ENCODE measurements at places on chromosomes 12 and 14.

GRCh38 chr12:47904713-47905709 lies at the start of gene VDR:
Gene VDR, minus strand, starts transcription at chr12:47904994. Its CDS starts 25,881 bp downstream, at chr12:47879113.
- no peak for DNase-seq

GRCh38 chr12:109651596-109651995 lies 62.0 kb upstream of the FAM222A start:
- no peak for DNase-seq

- DNase-seq, result no peak
Observed at GRCh38 chr12:100584256-100584655, 10.8 kb downstream of the GAS2L3 start.

DNA sequence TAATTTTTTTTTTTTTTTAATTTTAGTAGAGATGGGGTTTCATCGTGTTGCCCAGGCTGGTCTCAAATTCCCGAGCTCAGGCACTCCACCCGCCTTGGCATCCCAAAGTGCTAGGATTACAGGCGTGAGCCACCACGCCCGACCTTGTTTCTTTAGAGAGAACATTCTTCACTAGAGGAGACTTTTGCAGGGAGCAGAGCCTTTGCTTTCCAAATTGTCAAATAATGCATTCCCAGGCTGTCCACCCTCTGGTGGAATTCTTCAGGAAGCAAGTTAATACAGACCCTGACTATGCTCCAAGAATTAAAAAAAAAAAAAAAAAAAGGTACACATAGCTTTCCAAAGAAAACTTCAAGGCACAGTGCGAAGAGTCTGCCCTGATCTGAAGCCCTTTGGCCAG lies 6.8 kb downstream of the ALDH1L2 start:
- DNase-seq, result no peak

DNA sequence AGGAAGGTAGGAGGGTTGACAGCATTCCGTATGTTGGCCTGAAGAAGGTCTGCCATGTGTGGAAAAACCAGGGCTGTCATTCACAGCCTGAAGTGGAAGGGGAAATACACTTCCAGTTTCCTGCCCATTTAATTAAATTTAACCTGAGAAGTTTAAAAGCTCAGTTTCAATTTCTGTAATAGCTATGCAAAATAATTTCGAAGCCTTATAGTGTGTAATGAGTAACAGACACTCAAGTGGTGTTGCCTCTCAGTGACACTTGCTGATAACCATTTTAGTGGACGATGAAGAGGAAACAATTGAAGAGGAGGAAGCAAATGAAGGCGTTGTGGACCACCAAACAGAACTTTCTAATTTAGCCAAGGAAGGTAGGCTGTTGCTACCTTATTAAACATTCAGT lies 44.8 kb downstream of the EP400 start:
- no peak for DNase-seq

DNA sequence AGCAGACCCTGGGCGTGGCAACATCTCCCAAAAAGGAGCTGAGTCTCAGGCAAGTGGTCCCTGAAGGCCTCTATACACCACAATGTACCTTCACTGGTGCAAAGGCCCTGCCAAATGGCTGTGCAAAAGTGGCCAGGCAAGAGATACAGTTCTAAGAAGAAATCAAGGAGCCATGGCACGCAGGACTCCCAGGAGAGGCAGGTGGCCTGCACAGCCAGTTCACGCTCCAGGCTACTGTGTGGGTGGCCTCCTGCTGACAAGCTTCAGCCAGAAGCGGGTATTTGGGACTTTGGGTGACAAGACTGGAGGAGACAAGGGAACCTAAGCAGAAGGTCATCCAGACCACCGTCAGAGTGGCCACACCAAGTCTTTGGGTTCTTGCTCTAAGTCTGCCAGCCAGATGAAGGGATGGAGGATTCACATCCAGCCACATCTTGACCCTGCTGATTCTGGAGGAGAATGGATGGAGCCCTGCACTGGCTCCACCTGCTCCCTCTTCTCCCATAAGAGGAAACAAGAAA lies 20.5 kb upstream of the ZFP36L1 start:
- DNase-seq, result no peak

- DNase-seq, result peak; percentile 20
Observed at GRCh38 chr12:114625294-114625851, 58.6 kb downstream of the TBX3 start.

DNA sequence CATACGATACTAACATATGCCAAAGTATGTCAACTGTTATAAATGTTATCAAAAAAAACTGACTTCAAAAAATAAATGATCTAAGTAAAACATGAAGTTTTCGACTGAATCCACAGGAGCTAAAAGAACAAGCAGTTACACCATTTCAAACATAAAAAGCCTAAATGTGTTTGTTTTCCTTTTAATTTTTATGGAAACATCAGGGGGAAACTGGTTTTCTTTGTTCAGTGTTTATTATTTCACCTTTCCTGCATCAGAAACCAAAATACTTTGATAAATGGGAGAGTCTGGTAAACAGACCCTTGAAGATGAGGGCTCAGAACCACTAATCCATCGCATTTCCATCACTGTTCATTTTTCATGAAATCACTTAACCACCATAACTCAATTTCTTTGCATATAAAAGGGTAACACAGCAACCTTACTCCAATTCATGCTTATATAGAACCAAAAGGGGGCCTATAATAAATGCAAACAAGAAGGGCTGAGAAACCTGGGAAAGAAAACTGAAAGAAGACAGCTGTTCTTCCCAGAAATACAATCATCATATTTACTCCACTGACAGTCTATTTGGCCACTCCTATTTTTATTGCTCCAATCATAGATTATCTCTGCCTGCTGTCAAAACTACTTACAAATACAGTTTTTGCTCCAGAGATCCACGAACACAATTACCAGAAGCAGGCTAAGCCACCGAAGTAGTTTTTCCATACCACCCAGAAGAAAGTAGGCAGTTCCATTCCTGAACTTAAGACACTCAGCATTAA lies 17.0 kb downstream of the FGD6 start:
- no peak for DNase-seq

DNA sequence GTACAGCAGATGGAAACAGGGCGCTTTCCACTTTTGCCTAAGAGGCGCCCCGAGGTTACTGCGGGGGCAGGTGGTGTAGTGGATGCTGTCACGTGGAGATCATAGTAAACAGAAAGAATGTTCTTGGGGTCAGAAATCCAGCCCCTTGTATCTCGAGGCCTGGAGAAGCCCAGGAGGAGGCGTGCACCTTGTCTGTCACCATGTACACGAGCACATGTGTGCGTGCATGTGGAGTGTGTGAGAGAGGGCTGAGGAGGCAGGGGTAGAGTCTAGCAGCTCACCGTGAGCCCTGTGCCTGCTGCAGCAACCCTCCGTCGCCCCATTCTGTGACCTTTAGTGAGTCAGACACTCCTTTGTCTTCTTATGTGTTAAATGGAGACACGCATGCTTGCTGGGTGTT lies 59.0 kb downstream of the CACNA1C start:
- no peak for DNase-seq

GRCh38 chr14:94313991-94314655 lies 9.0 kb downstream of the SERPINA6 start:
- no peak for DNase-seq

DNA sequence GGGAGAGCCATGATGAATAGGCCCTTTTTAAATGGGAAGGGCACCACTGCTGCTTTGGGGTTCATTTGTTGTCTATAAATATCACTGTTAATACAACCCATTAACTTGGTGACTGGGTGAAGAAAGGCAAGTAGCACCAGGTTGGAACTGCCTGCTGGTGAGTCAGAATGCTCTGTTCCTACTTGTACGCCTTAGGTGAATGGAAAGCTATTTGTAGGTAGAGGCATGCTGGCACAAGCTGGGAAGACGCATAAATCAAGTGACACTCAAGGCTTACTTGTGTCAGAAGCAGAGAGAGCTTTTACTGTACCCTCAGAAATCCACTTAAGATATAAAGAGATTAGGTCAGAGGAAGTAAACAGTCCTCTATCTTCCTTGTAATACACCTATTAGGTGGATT lies 142.5 kb downstream of the TMX1 start:
- no peak for DNase-seq

DNA sequence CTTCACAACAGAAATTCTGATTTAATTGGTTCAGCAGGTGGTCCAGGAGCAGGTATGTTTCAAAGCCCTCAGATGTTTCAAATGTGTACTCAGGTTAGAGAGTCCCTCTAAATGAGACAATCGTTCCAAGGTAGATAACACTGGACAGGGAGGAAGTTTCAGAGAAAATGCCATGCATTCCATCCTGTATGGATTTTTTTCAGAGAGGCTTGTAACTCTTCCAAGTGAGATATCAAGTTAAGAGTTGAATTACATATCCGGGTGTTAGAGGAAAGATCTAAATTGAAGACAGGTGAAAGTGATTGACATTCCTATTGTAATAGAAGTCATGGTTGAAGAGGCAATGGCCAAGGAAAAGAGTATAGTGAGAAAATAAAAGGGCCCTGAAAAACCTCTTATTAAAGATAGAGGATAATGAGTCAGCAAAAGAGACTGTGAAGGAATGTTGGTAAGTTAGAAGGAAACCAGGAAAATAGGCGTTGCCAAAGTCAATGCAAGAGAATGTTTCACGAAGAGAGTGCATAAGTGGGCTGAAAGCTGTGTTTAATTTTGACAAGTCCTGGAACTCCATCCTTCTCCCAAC lies 105.8 kb downstream of the BMP4 start:
- DNase-seq, result peak; percentile 54

DNA sequence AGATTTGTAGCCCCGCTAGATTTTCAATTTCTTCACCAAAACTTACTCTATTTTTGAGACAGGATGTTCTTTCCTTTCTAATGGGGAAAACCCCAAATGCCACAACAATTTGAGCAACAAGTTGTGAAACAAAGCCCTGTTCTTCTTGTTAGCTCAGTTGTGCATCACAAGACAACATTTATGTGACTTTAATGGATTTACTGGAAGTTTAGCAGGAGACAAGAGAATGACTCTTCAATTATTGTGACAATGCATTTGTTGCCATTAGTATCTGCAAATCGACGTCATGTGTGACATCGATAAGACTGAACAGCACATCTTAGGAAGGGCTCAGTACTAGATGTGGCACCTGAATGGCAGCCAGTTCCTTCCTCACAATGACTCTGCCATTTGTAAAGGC lies 1028.9 kb upstream of the TMEM132C start:
- no peak for DNase-seq

DNA sequence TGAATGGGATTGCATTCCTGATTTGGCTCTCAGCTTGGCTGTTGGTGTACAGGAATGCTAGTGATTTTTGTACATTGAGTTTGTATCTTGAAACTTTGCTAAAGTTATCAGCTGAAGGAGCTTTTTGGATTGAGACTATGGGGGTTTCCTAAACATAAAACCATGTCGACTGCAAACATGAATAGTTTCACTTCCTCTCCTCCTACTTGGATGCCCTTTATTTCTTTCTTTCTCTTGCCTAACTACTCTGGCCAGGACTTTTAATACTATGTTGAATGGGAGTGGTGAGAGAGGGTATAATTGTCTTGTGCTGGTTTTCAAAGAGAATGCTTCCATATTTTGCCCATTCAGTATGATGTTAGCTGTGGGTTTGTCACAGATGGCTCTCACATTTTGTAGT lies 141.5 kb downstream of the CEP83 start:
- DNase-seq, result no peak

DNA sequence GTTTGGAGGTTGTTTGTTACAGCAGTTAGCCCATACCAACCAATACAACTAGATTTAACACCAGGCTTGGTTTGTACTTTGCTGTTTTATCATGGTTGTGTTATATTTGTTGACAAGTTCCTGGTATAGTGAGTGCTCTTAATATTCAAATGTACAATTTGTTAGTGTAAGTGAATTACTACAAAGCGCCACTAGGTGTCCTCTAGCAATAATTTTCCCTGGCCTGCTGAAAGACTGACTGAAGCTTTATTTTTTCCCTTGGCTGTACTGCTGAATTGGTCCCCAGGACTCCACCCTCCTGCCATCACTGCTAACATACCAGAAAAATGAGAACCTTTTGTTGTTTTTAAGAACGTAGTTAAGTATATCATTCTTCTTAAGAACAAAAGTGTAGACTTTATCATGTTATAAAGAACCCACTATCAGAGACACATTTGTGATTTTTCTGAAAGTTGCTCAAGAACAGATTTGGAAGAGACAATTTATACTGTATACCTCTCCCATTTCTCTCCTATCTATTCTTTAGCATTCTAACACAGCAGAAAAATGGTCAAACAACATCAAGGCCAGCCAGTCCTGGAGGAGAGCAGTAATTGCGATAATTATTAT lies 75.3 kb upstream of the FAR2 start:
- DNase-seq, result peak; percentile 27

- no peak for DNase-seq
Observed at GRCh38 chr12:111410431-111411184, 4.9 kb downstream of the SH2B3 start.

DNA sequence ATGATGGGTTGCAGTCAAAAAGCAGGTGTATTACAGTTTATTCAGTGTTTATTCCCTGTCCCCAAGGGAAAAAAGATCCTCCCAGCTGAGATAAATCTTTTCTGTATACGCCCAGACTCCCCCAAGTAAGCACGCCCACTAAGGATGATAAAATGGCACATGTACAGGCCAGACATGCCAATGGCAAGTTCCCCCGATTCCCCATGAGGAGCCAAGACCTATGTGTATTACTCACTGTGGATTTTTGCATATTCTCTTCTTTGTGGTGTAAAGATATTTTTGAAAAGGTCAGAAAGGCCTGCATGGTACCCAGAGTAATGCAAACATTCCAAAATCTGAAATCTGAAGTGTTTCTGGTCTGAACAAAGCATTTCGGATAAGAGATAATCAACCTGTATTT lies 22.2 kb downstream of the NR2C1 start:
- DNase-seq, result no peak

DNA sequence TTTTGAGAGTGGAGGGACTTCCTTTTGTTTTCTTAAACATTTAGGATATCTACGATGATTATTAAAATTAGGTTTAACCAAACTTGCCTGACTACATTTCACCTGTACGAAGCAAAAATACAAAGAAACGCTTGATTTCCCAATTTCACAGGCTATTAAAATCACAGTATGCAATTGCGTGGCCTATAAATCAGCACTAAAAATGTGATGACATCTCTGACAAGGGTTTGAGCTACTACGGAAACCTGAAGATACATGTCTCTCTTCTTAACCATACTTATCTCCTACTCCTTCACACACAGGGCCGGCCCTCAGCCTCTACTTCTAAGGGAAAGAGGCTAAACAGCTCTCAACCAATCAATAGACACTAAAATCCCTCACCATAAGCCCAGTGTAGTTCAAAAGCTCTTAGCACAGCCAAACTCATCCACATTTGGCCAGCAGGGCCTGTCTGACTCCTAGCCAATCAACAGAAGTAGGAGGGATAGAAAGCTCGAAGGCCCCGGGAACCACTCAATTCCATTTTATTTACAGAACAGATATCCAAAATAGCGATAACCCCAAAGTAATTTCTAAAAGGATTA lies 137.3 kb downstream of the FOXN3 start:
- DNase-seq, result no peak
